NCI-H446 (cell line): ENCODE measurements at places on chromosomes 3 and 15.
A peak's percentile ranks its signal among the peaks of the same experiment; 100 is the strongest.

DNA sequence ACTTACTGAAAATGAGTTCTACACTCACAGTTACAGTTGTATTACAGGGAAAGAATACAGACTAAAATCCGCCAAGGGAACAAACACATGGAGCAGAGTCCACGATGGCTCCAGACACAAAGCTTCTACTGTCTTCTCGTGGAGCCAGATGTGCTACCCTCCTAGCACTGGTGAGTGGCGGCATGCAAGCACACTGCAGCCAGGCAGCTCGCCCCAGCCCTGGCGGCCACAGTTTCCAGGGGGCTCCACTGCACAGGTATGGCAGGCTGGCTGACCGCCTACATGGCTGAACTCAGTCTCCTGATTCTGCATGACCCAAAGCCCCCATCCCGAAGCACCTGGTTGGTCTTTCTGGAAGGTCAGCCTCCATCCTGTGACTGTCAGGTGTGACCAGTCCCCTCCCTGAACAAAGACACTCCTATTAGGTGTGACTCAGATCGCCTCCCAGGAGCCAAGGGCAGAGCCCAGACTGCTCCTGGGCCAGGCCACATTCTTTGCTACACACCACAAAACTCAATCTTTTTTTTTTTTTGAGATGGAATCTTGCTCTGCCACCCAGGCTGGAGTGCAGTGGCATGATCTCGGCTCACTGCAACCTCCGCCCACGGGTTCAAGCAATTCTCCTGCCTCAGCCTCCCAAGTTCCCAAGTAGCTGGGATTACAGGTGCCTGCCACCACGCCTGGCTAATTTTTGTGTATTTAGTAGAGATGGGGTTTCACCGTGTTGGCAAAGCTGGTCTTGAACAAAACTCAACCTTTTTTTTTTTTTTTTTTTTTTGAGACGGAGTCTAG, 51.5 kb downstream of the CFAP92 start:
- DNase-seq = no peak

GRCh38 chr3:172919297-172919683, 168.8 kb downstream of the ECT2 start:
- DNase-seq = no peak

DNA sequence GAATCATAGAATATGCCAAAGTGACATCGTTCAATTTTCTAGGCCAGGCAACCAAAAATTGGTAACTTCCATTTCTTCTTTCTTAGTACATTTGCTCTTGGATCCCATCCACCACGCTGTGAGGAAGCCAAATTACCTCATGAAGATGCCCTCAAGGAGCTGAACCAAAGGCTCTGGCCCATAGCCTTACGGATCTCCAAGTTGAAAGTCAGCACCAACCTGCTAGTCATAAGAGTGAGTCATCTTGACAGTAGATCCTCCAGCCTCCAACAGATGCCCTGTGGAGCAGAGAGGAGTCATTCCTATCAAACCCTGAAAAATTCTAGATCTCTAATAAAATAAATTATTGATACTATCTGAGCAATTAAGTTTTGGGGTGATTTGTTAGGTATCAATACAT, 322.5 kb upstream of the COL8A1 start:
- DNase-seq = no peak

- DNase-seq = no peak
These were observed 247.4 kb downstream of the MCTP2 start for GRCh38 chr15:94478763-94479162.

DNA sequence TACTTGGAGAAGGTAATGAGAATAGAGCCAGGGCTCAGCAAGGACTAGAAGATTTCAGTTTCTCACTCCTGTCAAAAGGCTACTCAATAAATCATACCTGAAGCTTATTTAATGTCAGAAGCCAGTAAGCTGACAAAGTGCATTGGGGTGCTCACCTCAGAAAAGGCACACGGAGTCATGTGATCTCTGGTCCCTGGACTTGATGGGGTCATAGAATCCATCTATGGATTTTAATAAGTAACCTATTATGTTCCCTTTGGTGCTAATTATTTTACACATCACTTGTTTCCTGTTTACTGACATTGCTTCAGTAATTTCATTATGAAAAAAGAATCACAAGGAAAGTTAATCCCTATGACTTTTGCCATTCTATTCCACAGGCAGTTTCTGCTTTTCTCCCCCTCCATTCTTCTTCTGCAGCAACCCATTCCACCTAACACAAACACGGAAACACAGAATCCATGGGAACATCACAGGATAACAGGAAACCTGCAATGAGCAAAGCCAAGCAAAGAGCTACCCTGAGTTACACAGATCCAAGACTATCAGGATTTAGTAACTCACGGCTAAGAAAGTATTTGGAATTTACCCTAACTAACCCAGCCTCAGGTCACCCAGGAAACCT, 159.6 kb downstream of the MEIS2 start:
- no peak for DNase-seq

GRCh38 chr3:13792051-13792490, 87.8 kb downstream of the WNT7A start:
- DNase-seq = no peak

DNA sequence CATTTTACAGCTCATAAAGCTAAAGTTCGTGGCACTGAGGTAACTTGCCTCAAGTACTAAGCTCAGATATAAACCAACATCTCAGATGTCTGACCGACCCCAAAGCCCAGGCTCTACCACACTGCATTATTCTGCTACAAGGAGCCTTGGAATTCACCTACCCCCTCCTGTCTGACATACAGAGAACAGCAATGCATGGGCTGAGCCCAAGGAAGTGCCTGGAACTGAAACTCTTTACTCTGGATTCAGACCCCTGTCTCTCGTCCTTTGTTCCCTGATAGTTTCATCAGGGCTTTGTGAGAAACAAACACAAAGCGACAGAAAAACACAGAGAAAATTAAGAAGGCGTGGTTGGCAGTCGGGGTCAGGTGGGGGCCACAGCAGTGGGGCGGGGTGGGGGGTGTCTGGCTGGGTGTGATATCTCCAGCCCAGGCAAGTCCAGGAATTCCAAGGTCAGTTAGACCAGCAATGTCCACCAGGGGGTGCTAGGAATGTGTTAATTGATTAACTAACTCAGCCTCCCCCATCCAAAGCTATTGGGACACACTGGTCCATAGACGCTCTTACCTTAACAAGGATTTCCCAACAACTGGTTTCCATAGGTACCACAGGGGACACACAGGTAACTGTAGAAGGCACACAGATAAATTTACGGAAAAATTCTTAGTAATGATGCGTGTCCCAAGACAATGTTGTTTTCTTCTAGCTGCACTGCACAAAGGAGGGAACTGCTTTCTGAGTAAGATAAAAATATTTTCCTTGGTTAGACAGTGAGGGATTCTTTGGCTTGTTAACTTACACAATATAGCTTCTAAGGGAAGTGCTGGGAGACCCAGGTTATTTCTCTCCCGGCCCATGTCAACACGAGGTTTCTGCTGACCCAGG, 18.8 kb upstream of the SSUH2 start:
- DNase-seq = peak; percentile 54

DNA sequence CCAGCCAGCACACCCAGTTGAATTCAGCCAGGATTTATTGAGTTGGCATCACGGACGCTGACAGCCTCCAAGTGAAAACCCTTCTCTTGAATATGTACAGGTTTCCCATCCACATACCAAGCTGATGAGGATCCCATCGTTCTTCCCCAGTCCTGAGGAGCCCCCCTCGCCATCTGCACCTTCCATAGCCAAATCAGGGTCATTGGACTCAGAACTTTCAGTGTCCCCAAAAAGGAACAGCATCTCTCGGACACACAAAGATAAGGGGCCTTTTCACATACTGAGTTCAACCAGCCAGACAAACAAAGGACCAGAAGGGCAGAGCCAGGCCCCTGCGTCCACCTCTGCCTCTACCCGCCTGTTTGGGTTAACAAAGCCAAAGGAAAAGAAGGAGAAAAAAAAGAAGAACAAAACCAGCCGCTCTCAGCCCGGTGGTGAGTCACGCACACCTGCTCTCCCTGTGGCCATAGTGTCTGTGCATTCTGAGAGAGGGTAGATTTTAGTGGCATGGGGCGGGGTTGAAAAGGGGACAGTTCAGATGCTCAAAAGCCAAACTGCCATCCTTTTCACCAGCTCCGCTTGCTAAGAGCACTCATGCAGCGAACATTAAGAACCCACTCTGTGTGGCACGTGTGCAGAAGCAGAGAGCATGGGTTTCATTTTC, 51.2 kb downstream of the KLHL25 start:
- DNase-seq = no peak

DNA sequence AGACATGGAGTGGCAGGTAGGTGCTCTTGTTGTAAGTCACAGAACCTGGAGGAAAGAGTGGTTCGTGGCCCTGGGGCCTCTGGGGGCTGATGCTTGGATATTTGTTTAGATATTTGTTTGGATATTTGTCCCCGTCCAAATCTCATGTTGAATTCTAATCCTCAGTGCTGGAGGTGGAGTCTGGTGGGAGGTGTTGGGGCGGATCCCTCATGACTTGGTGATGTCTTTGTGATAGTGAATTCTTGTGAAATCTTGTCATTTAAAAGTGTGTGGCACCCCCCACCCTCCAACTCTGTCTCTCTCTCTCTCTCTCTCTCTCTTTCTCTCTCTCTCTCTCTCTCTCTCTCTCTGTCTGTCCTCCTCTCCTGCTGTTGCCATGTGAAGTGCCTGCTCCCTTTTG, 122.4 kb downstream of the LPP start:
- DNase-seq = no peak

- no peak for DNase-seq
These were observed 4.6 kb downstream of the SEMA7A start for GRCh38 chr15:74428970-74429780.

DNA sequence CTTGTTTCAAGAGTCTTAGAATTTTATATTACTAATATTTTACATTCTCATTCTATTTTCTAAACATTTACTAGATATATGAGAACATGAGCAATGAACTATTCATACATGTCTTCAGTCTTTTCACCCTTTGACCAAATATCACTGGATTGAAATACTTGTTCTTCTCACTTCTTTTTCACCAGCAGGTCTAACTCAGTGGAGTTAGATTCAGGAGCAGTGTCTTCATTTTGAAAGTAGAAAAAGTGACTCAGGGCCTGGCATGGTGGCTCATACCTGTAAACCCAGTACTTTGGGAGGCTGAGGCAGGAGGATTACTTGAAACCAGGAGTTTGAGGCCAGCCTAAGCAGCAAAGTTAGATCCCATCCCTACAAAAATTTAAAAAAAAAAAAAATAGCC, 70.8 kb downstream of the USP13 start:
- DNase-seq = no peak

GRCh38 chr3:48186631-48187300, 1.5 kb downstream of the CDC25A start:
- no peak for DNase-seq

- no peak for DNase-seq
These were observed 545.3 kb downstream of the MAGI1 start for GRCh38 chr3:65493371-65493882.

- DNase-seq = no peak
These were observed 52.8 kb upstream of the FAM98B start for GRCh38 chr15:38401106-38401505.

DNA sequence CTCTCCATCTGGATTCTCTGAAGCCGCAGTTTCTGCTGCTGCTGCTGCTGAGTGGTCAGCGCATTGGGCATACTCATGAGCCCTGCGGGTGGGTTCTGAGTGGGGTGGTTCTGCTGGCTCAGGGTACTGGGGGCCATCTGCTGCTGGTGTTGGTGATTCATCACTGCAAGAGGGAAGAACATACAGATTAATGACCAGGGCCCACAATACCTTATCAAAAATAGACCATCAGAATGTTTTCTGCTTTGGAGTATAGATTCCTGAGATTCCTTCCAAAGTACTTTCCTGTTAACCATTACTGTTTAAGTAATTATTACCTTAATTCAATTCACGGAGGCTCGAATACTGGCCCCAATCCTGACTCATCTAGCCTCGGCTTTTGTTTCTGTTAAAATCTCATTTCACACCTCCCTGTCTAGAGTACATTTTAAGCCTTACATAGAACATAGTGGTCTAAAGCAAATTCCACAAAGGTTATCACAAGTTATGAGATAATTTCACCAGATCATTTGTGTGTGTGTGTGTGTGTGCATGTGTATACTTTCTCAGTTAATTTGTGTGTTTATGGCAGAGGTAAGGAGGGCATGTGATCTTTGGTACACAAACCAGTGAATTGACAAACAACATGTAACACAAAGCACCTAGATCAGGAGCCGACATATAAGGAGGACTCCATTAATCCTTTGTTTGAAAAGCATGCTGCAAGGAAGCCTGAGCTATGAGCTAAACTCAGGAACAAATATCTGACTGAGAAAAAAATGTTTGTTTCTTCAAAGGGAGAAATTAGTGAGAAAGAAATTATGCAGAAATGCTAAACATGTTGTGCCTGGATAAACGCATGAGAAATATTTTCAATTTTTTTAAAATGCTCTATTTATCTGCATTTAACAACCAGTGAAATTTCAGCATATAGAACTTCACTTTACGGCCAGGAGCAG, 68.1 kb downstream of the TM4SF4 start:
- DNase-seq = peak; percentile 12

DNA sequence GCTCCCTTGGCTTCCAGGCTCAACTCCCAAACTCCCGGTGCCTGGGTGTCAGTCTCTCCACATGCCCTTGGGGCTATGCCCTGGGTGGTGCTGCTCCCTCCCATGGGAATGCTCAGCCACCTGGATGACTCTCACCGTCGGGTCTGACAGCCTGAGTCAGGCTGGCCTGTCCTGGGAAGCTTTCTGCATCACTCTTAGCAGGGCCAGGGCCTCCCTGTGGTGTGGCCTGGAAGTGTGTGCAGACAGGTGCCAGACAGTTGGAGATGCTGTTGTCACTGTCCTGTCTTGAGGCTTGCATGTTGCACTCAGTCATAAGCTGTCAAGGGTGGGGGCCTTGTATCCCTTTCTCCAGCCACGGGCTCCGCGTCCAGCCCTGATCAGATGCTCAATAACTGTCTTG, 71.7 kb downstream of the GABRG3 start:
- DNase-seq = no peak

GRCh38 chr3:187104342-187104741, 35.0 kb downstream of the RPL39L start:
- no peak for DNase-seq

DNA sequence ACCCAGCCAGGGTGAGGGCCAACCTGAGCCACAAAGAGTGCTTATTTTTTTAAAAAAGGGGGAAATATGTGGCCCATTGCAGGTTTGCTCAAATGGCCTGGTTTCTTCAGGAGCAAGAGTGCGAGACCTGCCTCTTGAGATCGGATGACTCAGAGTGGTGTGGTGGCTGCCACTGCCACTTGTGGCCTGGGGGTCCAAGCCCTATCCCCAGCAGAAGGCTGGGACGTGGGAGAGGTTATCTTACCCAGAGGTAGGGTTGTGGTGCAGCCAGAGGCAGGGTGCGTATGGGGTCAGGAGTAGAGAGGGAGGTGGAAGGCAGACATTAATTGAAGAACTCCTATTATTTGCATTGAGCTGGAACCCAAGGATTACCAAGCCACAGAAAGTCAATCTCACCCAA, 83.2 kb upstream of the SMAD3 start:
- no peak for DNase-seq

- DNase-seq = no peak
These were observed 156.5 kb upstream of the SLC2A2 start for GRCh38 chr3:171183042-171183441.

DNA sequence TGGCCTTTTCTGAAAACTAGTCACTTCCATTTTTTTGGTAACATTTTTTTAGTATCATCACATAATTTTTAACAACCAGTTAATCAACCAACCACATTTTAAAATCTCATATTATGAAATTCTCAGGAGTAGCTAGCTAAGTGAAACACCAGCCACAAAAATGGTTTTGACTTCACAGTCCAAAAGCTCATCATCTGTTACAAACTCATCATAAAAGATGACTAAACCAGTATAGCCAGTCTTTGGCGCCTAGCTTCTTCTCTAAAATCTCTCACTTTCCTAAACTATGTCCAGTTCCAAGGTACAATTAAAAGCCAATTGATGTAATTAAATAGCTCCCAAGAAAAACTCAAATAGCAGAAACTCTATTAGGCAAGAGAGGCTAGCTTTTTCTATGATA, 88.2 kb upstream of the ZNF385D start:
- no peak for DNase-seq
